Endothelial cell of umbilical vein (primary cell): ENCODE measurements at places on chromosomes 4 and X.

DNA sequence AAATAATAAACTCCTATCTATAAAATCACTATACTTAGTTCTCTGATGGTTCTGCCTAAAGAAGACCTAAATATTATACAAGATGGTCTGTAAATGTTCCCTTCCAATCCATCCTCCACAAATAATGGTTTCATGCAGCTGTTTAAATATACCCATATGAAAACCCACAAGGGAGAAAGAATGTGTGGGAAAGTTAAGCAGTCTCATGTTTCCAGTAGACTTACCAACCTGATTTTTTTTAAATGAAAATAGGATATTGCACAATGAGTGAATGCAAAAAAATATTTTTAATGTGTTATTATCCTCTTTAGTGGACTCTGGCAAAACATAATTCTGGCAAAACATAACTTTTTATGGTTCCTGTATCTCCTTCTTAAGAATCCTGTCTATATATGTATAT lies 23.3 kb downstream of the CAMK2D start:
- DNase-seq: no peak

GRCh38 chr4:153010146-153010545 lies 74.0 kb downstream of the FHDC1 start:
- DNase-seq: no peak

GRCh38 chrX:17617806-17618205 lies 119.5 kb upstream of the SCML1 start:
- DNase-seq: no peak

GRCh38 chr4:129788486-129788885 lies 692.5 kb downstream of the C4orf33 start:
- DNase-seq: no peak
